ENCODE measurements at places on chromosomes 3 and 15.

- no peak for DNase-seq
Observed at GRCh38 chr15:28904003-28904402, 18.2 kb downstream of the APBA2 start.

GRCh38 chr3:94317017-94317416 lies 254.2 kb downstream of the NSUN3 start:
- DNase-seq: no peak

- DNase-seq: no peak
Observed at GRCh38 chr3:120471643-120472042, 20.9 kb upstream of the FSTL1 start.

DNA sequence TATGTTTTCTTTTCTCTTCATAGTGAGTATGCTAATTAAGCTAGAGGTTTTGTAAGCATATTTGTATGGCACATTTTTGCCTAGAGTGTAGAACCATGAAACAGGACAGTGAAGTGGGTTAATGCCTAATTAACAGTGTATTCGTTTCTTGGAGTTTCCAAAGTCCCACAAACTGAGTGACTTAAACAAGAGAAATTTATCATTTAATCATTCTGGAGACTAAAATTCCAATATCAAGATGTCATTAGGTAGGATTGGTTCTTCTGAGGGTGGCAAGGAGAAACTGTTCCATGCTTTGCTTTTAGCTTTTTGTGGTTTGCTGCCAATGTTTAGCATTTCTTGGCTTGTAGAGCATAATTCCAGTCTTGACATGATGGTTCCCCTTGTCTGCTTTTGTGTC lies 734.2 kb downstream of the NAALADL2 start:
- no peak for DNase-seq

DNA sequence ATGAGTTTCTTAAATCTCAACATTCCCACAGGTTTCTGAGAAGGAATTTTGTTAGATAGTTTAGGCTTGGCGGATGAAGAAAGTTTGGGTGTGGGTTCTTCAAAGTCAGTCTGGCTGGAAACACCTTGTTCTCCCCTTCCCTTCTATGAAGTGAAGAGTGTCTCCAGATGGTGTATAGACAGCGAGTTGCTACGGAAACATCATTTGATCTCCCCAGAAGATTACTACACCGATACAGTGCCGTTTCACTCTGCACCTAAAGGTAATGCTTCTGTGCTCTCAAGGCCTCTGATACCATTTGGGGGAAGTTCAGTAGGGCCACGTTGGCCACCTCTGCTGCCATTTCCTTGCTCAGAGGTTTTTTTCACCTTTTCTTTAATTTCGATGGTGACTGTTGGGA lies 20.6 kb downstream of the DLEC1 start:
- DNase-seq: no peak

GRCh38 chr15:90584841-90585240 lies 55.1 kb downstream of the CRTC3 start:
- DNase-seq: no peak

DNA sequence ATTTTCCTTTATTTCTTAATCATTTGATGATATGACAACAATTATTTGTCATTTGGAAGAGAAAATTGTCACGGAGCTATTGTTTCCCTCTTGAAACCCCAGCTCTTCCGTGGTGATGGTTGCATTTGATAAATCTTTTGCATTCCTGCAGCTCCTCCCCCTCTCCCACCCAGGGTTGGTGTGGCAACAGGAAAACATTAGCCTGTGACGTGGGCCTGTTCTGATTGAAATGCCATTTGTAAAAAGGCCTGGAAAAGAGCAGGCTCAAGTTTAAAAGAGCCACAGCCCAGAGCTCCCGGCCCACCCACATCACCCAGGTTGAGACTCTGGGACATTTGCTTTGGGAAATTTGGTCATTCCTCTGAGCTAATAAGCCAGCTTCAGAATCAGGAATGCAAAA lies 282.5 kb downstream of the RPLP1 start:
- no peak for DNase-seq

- DNase-seq: no peak
Observed at GRCh38 chr3:44506961-44507360, 29.5 kb upstream of the ZNF445 start.

DNA sequence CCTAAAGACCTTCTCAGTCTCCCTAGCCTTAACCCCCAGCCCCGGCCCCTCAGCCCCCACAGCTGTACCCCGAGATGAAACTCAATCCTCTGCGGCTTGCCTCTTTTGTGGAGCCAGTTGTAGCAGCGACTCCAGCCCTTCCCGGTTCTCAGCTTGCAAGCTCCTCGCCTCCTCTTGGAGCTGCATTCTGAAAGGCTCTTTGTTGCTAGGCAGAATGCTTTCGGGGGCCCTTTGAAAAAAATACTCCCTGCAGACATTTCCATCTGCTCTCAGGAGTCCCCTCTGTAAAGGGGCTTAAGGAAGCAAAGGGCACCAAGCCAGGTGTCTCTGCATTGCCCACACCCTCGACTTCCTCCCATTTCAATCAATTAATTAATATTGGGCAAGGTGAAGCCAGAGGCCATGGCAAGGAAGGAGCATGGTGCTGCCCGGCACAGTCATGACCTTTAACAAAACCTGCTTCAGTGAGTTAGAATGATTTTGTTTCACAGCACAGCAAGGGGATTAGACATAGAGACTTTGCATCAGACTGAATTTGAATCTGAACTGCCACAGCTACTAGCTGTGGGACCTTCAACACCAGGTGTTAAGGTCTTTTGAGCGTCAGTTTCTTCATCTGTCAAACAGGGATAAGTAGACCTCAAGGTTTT lies 65.5 kb downstream of the SRGAP3 start:
- no peak for DNase-seq

- no peak for DNase-seq
Observed at GRCh38 chr15:101692801-101693598, 31.3 kb downstream of the TARS3 start.

DNA sequence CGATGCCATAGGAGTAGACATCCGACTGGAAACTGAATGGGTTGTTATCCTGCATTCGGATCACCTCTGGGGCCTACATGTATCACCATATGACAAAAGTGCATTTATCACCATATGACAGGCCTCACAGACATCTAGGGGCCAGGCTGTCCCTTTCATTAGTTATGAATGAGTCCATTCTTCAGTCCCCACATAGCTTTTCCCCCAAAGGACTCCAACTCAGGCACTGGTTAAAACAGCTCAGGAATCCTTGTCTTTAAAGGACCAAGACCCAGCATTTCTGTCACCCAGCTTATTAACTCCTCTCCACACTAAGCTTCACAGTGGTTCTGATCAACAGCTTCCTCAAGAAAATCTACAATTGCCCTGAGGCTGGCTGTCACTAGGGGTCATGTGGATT lies 28.3 kb downstream of the MKRN2 start:
- DNase-seq: no peak

DNA sequence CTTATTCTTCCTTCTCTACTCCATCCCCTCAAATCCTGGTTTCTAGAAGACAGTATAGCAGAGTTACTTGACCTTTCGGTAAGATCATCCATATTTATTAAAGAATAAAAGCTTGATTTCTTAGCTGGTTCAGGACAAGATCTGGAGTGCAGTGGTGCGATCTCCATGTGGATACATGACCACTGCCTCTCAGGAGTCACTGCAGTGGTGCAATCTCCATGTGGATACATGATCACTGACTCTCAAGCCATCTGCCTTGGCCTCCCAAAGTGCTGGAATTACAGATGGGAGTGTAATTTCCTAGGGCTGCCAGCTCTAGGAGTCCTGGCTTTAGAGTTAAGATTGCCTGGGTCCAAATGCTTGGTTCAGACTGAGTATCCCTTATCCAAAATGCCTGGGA lies 16.5 kb downstream of the LARP6 start:
- no peak for DNase-seq

DNA sequence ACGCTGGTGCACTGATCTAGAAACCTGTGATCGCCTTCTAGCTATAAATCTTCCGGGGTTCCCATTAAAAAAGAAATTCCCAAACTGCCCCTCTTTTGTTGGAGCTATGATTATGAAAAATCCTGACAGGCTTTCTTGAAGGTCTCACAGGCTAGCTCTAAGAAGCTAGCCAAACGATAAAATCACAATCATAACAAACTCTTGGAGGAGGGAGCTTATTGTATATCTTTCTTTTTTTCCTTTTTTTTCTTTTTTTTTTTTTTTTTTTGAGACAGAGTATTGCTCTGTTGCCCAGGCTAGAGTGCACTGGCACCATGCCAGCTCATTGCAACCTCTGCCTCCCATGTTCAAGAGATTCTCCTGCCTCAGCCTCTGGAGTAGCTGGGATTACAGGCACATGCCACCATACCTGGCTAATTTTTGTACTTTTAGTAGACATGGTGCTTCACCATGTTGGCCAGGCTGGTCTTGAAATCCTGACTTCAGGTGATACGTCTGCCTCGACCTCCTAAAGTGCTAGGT lies 72.0 kb downstream of the MYO1E start:
- DNase-seq: no peak

All from activated T-helper 1 cell treated with anti-CD3 and anti-CD28 coated beads, Interleukin-2, amount 50 U/mL, for 16 hours (primary cell).